ENCODE measurements at places on chromosomes 12 and 14.

DNA sequence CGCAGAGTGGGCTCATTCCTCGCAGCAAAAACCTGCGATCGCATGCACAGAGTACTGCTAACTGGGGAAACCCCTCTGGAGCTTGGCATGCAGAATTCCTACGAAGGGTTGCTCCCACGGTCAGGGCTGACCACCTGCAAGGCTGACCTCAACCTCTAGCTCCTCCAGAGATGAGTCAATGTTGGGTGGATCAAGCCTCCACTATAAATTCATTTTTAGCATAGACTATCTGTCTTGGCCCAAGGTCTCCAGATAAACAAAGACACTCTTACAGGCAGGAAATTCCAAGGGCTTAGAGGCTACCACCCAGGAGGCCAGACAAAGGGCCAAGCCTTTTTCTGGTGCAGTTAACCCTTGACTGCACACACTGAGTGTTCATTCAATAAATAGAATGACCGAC is 296.5 kb downstream of the TMEM132D start:
- DNase-seq, result no peak

DNA sequence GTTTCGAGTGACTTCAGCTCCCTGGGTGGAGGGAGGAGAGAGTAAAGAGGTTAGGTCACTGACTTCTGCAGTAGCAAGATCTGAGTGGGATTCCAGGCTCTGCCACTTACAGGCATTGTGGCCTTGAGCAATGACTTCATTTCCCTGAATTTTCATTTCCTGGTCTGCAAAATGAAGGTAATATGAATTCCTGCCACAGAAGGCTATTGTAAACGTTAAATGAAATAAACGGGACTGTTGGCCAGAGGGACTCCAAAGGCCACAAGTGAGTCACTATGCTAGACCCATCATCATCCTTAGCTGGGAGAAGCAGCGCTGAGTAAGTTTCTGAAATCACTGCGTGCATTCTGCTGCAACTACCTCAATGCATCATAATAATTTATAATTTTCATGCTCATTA is 807.8 kb downstream of the AACS start:
- no peak for DNase-seq

GRCh38 chr12:49971141-49971540 is 1.6 kb upstream of the AQP6 start:
- DNase-seq, result no peak

DNA sequence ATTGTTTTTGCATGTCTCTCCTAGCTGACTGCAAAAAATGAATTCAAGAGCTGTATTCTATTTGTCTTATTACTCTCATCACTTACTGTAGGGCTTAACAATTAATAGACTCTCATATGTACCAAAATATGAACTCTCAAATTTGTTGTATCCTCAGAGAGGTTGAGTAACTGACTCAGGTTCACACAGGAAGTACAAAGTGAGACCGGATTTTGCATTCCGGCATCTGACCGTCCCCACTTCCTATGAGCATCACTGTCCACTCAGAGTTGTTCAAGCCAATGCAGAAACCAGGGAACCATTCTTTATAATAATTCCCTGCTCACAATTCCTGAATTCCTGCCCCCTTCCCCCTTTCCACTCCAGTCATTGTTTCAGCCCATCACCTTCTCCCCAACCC is 113.3 kb upstream of the AMIGO2 start:
- DNase-seq, result no peak

DNA sequence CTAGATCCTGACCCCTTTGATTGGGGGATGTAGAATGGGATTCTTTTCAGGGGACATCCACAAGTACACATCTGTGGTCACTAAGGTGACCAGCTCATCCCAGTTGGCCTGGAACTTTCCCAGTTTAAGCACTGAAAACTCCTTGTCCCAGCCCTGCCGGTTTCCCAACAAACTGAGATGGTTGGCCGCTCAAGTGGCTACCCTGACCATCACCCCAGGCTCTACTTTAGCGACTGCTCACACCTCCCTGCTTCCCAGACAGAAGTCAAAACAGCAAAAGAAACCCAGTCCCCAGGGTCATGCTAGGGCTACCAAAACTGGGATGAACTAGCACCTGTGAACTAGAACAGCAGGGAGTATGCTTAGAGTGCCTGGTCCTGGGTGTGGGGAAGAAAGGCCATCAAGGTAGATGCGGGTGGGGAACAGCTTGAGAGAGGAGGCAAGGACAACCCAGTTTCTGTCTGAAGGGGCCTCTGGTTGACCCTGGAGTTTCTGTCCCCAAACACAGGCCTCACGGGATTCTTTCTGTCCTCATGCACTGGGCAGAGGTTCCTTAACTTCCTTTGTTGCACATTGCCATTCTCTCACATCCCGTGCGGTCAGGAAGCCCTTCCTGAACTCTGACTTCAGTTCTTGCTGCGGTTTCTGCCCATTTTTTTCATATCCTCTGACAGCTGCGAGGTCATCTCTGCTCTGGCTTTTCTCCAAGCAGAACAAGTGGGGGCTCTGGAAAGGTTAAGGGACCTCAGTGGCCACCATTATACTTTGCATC is 1.6 kb downstream of the LTB4R start:
- DNase-seq, result no peak

GRCh38 chr12:99138393-99138792 is 493.3 kb downstream of the APAF1 start:
- DNase-seq, result no peak

GRCh38 chr12:26546535-26547314 is 286.3 kb downstream of the ITPR2 start:
- no peak for DNase-seq

- DNase-seq, result peak; percentile 18
Measured at GRCh38 chr14:104157016-104157928, 18.9 kb downstream of the KIF26A start.

DNA sequence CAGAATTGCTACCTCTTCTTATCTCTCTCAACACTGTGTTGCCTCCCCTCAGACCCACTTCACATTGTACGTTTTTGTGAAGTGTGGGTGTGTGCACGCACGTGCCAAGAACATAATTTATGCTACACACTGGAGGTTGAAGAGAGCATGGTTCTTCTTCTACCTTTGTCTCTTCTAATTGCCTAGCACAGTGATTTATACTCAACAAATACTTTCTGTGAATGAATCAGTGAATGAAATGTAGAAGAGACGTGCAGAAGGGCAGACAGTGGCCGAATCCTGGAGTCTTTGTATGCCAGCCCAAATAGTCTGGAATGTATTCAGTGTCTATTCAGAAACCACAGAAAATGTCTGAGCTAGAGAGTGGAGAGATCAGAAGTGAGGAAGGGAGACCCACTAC is 4.6 kb upstream of the SAMD4A start:
- no peak for DNase-seq

GRCh38 chr12:127024791-127025190 is 1242.2 kb upstream of the TMEM132C start:
- DNase-seq, result no peak

- no peak for DNase-seq
Measured at GRCh38 chr12:112368856-112369255, 13.4 kb downstream of the HECTD4 start.

DNA sequence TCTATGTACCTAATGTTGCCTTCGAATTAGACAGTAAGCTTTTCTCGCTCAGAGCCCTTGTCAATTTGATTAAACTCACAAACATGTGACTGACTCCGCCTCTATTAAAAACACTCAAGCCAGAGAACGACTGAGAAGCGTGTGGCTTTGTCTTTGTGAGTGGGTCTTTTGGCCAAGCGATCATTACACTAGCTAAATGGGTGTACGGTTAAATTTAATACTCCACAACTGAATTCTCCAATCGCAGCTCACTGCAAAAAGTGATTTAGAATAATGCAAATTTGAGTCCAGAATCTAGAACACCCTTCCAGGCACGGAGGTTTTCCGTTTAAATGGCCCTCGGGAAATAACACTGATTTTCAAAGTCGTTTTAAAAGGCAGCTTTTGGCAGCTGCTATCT is 253.7 kb downstream of the EFCAB11 start:
- DNase-seq, result no peak

DNA sequence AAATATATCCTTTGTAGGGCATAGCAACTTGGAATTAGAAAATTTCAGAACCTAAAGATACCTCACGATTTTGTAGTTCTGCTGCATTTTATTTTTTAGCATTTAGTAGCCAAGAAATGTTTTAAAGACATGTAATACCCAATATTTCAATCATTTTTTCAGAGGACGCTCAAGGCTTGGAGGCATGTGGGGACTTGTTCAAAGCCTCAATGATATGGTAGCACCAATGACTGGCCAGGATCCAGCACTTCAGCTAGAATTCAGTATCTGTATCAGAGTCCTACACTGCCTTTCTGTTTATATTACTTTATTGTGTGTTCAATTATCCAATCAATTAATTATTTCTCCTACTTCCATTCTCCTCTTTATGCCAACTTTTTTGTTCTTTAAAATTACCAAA is 154.8 kb upstream of the NEDD1 start:
- DNase-seq, result no peak

GRCh38 chr12:98737322-98737712 is 92.2 kb downstream of the APAF1 start:
- no peak for DNase-seq

GRCh38 chr14:70082394-70082793 is 106.4 kb downstream of the SLC8A3 start:
- no peak for DNase-seq

DNA sequence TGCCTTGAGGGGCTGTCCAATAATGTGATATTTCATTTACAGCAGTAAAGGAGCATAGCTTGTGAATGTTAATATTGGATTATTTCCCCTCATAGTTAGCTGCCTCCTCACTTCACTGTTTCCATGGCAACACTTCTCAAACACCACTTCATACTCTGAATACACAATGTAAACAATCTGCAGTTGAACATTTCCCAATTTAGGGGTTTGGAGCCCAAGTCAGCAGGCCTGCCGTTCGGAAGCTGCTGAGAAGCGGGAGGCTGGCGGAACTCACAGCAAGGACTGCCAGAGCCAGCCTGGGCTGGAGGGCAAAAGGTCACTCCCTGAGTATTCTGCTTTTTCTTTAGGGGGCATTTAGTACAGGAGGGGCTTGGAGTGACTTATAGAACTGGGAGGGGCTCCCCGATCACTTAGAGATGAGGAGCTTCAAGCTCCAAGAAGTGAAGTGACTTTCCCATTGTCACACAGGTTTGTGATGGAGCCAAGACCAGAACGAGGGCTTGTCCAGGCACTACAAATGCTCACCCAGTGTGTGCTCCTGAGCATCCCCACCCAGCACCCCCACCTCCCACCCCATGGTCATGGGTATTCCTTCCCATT is 12.1 kb upstream of the SLC24A4 start:
- DNase-seq, result no peak

DNA sequence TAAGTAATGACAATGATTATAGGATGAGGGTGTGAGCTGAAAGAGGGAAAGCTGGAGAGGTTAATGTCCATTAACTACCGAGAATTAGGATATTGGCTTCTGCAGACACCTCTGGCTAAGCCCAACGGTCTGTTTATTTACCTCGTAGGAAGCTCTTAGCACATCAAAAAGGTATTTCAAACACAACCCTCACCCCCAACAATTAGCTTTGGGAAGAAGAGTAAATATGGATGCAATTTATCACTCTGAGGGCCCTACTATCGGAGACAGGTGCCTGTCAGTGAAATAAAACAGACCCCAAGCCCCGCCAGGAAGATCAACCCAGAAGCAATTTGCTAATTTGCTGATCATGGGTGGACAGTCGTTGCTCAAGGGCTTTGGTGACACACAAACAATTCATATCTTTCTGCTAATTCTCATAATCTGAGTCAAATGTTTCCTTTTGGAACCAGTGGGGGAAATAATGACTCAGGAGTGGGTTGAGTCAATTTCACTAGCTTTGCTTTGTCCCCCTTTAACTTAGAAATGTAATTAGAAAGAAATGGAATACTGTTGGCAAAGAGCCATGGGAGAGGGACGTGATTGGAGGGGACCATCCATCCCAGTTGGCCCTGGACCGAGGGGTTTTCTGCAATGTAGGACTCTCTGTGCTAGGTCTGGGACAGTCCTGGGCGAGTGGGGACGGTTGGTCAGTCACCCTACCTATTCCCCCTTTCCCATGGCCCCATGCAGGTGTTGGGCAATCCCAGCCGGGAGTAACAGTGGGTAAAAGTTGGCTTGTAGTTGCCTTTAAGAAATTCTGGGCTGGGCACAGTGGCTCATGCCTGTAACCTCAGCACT is 99.1 kb upstream of the MED13L start:
- DNase-seq, result no peak

GRCh38 chr14:99359906-99360305 is 87.9 kb upstream of the BCL11B start:
- no peak for DNase-seq

DNA sequence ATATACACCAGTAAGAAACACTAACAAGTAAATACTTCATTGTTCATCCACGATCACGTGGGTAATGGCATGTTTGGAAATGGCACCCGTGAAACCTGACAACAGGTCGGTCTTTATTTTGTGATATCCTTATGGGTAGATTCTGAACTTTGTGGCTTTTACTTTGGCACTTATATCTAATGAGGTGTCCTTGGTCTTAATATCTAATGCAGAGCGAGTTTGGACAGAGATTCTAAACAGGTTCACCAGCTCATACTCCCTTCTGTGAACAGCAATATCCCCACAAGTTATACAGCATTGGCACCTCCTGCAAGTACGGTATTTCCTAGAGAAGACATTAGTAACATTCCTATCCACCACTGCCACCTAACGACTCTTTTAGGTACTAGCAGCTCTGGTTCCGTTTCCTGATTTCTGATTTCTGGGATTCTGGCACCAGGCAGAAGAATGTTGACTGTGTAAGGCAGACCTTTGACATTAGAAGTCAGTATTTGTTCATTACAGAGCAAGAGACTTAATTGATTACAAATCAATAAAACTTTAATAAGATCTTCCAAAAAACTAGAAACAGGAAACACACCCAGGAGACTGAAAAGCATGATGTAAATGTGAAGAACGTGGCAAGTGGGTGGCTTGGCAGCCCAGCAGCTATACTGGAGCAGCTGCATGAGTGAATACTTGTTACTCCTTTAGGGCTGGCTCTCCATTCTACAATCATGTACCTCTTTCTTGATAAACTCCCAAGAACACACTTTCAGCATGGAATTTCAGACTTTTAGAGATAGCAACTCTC is 2.5 kb downstream of the ANG start:
- peak; percentile 69 for DNase-seq

DNA sequence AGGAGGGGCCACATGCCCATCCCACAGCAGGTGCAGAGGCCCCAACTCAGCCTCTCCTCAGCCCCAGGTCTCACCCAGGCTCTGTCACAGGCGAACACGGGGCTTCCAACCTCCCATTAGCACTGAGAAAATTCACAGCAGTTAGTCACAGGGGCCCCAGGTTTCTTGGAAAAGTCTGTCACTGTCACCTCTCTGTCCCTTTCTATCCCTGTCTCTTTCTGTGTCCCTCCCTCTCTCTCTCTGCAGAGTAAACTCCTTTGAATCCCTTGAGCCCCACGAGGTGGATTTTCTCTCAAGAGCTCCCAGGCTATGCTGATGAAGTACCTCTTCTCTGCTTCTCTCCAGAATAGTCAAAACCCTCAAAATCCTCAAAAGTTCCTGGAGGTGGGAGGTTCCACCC is 14.0 kb upstream of the ENDOU start:
- no peak for DNase-seq

GRCh38 chr12:108689314-108690190 is 41.8 kb downstream of the CORO1C start:
- peak; percentile 91 for DNase-seq

GRCh38 chr12:127035011-127035879 is 1231.7 kb upstream of the TMEM132C start:
- no peak for DNase-seq
